Activated CD4-positive, CD25-positive, alpha-beta regulatory T cell treated with anti-CD3 and anti-CD28 coated beads, Interleukin-2, amount 50 U/mL, for 24 hours (primary cell): ENCODE measurements at places on chromosomes 1 and 21.
A peak's percentile ranks its signal among the peaks of the same experiment; 100 is the strongest.

- ATAC-seq, result peak; percentile 56
Measured at GRCh38 chr1:159008744-159009188, 941 bp upstream of the IFI16 start.

DNA sequence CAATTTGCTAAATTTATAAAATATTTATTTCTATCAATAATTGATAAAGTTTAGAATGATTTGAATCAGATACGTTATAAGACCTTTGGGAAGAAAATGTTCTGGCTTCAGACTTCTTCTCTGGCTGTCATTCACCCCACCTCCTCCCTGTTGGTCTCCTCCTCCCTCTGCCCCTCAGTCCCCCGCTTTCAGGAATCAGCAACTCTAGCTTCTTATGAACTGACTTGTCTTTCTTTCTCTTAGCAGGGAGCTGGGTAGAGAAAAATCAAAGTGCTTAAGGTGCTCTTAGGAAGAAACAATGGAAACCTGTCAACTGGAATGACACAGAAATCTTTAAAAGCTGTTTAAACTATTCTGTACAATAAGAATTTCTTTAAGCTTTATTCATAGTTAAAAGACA, 71.3 kb upstream of the ETV3 start:
- no peak for ATAC-seq

- no peak for ATAC-seq
Measured at GRCh38 chr1:92872719-92873118, 40.9 kb downstream of the RPL5 start.

DNA sequence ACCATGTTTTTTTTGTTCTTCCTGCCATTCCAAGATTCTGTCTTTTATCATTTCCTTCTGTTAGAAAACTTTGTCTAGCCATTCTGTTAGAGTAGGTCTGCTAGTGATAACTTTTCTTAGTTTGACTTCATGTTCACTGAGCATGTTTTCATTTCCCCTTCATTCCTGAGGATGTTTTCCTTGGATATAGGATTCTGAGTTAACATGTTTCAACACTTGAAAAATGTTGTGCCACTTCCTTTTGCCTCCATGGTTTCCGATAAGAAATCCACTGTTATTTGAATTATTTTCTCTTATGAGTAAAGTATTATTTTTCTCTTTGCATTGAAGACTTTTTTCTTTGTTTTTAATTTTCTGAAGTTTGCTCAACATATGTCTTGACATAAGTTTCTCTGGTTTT, 66.7 kb downstream of the ATP1A1 start:
- ATAC-seq, result no peak

DNA sequence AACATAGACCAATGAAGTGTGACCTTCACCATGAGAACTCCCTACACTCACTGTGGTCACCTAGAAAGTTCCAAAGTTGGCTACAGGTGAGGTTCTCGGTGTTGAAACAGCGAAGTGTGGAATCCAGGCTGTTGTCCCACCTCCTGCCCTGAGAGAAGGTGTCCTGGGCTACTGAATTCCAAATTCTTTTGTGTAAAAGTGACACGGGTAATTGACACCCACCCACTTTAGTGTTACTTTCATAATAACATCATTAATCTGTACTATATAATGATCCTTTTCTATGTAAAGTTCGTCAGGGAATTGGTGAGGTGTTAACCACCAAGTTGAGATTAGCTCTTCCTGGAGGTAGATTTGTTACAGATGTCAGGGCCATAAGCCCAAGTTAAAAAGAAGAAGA, 690.7 kb downstream of the RWDD3 start:
- ATAC-seq, result no peak

- no peak for ATAC-seq
Measured at GRCh38 chr1:87515781-87516180, 187.1 kb downstream of the LMO4 start.

DNA sequence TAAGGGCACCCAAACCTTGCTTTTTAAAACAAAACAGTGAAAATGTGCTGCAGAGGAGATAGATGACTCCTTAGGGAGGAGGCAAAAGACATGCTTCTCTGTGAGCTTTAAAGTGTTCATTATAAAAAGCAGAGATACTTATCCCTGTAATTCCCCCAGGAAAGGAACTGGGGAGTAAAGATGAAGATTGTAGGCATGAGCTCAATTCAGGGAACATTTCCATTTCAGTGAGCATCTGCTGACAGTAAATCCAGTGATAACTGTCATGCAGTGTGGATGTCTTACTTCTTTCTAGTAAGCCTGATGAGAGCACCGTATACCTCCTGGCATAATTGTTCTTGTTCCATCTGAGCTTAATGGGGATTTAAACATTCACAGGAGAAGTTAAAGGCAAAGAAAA, 1296.5 kb downstream of the MRPL39 start:
- no peak for ATAC-seq

DNA sequence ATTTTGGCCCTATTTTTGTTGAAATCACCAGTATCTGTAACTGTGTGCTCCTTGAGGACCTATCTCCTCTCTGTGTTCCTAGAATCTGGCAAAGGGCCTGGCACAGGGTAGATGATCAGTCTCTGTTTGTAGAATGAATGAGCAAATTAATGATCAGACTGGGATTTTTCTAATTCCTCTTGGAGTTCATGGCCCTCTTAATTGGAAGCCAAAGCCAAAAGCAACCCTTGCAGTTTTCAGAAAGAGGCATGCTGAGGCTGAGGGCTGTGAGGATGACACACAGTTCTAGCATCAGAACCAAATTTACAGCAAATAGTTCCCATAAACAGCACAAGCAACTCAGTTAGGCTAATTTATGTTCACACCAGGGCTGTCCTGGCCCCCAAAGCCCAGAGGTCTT, 111.1 kb upstream of the BEND5 start:
- no peak for ATAC-seq

GRCh38 chr21:42135386-42136052, 64.4 kb downstream of the UMODL1 start:
- ATAC-seq, result no peak

- ATAC-seq, result no peak
Measured at GRCh38 chr1:33905241-33905640, 41.4 kb downstream of the HMGB4 start.

GRCh38 chr1:10557714-10558113, 83.0 kb downstream of the PEX14 start:
- no peak for ATAC-seq

GRCh38 chr1:56780128-56780750, 39.0 kb downstream of the FYB2 start:
- no peak for ATAC-seq

- no peak for ATAC-seq
Measured at GRCh38 chr21:34814529-34814951, 145.7 kb downstream of the CLIC6 start.

DNA sequence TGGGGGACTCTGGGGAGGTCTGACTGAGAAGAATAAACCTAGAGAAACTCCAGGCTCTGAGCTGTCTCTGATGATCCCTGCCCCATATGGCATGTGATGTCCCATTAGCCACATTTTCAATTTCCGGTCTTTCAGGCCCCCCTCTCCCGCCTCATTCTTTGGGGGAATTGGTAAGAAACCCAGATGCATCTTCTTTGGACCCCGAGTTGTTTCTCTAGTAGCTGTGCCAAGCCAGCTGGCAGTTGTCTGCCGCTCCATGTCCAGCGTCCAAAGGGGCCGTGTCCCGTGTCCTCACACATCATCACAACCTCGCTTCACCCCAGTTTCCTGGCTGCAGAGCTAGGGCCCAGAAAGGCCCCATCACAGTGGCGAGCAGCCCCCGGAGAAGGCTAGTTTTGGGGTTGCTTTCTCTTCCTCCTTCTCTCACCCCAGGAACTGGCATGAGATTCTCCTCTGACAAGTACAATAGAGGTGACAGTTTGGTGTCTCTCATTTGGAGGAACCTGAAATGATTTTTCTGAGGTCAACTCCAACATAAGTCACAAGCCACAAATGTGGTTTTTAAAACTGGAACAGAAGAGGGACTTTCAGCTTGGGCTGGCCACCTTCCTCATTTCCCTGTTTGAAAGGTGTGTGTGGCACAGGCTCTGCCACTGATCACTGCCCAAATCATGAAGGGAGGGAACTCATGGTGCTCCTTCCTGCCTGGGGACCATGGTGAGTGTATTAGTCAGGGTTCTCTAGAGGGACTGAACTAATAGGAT, 6.4 kb upstream of the GPR157 start:
- ATAC-seq, result peak; percentile 38

DNA sequence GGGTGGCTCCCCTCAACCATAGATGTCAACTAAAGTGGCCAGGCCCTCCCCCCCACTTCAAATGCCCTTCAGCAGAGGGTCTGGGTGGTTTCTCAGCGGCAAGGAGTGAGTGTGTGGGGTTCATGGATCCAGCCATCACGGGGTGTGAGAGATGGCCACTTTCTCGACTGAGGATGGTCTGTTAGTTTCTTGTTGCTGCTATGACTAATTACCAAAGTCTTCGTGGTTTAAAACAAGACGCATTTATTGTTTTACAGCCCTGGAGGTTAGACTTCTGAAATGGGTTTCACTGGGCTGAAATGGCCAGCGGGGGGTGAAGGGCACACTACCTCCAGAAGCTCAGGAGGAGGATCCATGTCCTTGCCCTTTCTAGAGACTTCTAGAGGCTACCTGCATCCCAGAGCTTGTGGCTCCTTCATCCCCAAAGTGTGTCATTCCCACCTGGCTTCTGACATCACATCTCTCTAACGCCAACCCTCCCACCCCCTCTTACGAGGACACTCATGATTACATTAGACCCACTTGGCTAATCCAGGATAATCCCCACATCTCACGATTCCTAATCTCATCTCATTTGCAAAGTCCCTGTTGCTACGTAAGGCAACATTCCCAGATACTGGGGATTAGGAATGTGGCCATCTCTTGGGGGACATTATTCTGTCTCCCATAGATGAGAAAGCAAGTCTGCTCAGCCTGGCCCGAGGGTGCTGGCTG, 53.0 kb downstream of the EPHB2 start:
- no peak for ATAC-seq

- no peak for ATAC-seq
Measured at GRCh38 chr1:217627431-217627830, 3.5 kb downstream of the GPATCH2 start.

- no peak for ATAC-seq
Measured at GRCh38 chr1:219099307-219099706, 74.4 kb upstream of the LYPLAL1 start.

- no peak for ATAC-seq
Measured at GRCh38 chr1:178451529-178451928, 45.2 kb downstream of the CLEC20A start.

DNA sequence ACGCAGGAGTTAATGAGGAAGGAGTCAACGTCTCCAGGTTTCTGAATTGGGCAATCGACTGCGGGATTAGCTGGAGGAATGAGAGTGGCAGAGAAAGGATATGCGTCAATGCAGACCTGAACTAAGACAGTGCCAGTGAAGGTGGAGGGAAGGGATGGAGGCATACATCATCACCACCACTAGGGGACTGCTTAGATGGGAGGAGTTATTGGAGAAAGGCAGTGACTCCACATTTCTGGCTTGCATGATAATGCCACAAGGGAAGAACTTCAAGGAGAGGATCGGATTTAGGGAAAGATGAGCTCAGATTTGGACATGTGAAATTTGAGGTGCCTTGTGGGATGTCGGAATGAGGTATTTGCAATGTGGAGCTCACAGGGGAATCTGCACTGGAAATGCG, 17.5 kb downstream of the VASH2 start:
- no peak for ATAC-seq

DNA sequence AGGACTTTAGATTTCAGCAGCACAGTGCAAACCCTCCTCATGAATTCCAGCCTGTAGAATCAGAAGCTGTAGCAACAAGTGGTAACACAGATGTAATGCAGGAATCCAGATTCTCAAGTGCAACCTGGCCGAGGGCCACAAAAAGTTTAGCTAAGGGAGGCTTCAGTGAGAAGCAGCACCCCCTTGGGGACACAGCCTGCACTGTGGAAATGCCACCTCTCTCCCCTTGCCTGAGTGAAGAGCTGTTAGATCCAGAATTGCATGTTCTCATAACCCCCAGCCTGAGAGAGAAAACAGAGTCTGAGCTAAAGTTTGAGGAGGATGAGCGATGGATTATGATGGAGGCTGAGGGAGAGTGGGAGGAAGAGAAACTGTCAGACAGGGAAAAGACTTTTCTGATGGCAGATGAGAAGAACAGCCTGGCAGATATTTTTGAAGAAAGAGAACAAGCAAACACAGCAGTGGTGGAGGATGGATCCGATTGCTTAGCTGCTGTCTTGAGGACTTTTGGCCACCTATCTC, 80.5 kb upstream of the BMP8A start:
- ATAC-seq, result peak; percentile 18
